ENCODE measurements at places on chromosomes 6 and 20.
A peak's percentile ranks its signal among the peaks of the same experiment; 100 is the strongest.

DNA sequence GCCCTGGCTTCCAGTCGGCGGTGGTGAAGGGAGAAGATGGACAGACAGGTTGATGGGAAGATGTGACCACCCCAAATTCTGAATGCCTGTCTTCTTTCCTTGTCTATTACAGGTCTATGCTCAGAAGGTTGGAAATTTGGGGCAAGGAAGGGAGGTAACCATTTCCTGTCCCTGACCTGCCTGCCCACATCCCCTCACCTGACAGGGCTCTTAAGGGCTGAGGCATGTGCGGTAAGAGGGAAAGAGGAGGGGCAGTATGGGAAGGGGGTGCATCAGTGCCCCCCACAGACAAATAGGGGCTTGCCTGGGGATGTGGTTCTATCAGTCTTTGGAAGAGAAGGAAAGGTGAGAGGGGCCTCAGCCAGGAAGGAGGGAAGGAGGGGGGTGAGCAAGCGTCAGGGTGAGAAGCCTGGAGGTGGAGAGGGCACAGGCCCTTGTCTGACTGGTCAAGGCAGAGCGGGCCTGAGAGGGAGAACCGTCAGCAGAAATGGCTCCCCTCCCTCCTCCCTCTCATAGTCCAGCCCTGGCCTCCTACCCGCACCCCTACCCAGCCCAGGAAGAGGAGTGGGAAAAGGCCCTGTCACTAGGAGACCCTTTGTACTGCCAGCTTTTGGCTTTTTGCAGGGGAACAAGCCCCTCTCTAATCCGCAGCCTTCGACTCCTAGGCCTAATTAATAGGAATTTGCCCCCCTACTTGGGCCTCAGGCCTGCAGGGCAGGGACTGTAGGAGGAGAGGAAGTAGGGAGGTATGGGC lies 104.4 kb upstream of the FOXP4 start:
- no peak for DNase-seq

DNA sequence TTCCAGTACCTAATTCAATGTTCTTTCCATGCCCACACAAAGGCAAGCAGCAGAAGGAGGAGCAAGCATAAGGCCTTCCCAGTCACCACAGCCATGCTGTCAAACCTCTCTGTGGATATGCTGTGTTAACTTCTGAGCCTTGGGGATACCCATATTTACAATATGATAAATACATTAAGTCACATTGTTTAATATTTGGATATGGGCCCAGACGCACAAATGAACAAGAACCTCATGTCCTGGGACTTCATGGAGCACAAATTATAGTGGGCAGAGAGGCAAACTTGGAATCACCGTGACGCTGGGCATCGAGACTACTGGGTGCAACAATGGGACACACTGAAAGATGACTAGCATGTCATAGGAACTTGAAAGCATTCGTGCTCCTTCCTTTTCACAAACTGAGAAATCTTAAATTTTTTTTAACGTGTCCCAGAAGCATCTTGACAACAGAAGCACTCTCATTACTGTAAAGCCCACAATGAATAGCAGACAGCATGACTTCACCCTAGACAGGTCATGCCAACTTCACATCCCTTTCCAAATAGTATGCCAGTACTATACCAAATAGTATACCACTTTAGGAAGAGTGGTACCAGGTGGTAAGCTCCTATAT lies 16.0 kb downstream of the SOD2 start:
- DNase-seq, result no peak

- DNase-seq, result no peak
Measured at GRCh38 chr6:36247693-36248092, 22.2 kb upstream of the PNPLA1 start.

GRCh38 chr6:47106721-47107197 lies 64.6 kb upstream of the ADGRF1 start:
- DNase-seq, result no peak

DNA sequence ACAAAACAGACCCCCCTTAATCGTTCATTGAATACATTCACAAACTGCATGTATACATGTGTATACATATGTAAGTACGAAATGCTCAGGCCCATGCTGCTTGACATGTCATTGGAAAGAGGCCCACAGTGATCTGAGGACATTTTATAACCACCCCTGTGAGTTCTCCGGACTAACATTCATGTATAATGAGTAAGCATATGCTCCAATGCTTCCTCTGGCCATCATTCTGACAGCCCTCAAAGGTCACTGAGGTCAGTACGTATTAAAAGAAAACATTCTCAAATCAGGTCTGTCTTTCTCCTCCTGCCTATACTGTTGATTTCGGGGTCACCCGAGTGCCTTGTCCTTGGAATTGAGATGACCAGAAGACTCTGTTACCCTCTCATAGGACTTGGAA lies 54.9 kb downstream of the TENT5A start:
- DNase-seq, result peak; percentile 58

DNA sequence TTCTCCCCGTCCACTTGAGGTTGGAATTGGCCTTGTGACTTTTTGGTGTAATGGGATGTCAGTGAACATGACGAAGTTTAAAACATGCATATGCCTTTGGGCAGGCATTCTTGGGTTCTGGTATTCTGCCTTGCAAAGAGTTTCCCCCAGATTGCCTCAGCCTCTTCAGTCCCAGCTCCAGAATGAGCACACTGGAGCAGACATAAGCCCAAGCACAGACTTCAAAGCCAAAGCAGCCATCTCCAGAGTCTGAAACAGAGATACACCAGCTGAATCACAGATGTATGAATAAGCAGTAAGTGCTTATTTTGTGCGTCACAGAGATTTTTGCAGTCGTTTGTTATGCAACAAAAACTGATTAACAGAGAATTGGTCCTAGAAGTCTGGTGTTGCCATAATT lies 546.0 kb downstream of the FRK start:
- DNase-seq, result no peak

- DNase-seq, result no peak
Measured at GRCh38 chr6:45027126-45027525, 301.0 kb upstream of the RUNX2 start.

DNA sequence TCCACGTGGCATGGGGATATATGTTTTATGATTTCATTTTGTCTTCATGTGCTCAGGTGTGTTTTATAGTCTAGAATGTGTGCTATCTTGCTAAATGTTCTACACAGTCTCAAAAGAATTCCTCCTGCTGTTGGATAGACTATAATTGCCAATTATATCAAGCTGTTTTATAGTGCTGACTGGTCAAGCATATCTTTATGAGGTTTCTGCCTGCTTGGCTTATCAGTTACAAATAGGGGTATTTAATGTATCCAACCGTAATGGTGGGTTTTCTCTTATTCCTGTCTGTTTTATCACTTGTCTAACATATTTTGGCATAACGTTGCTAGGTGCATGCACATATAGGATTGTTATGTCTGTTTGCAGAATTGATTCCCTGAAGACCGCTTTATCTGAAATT lies 201.3 kb downstream of the EYS start:
- no peak for DNase-seq

DNA sequence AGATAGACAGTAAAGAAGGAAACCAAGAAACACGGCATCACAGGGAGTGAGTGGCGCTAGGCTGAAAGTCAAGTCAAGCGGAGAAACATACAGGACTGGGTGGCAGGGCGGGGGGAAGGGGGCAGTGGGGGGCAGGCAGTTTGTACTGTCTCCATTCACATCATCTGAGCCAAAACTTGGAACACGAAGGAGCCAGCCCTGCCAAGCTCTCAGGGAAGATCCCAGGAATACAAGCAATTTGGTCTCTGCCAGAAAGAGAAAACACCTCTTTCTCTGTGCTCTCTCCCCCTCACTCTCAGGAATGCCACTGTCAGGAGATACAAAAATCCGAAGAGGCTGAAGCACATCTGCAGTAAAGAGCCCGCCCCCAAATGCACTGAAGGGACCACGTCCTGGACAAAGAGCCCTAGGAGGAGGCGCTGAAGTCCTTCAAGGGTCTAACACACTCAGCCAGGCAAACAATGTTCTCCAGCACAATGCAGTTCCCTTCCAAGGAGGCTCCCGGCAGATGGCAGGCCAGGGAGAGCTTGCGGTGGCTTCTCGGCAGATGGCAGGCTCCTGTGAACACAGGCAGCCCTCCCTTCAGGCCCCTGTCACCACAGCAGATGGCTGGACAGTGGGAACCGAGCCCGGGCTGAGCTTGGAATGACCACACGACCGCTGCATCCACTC lies 90.0 kb downstream of the ATP9A start:
- DNase-seq, result no peak

GRCh38 chr20:58580474-58580835 lies 65.3 kb upstream of the APCDD1L start:
- no peak for DNase-seq

DNA sequence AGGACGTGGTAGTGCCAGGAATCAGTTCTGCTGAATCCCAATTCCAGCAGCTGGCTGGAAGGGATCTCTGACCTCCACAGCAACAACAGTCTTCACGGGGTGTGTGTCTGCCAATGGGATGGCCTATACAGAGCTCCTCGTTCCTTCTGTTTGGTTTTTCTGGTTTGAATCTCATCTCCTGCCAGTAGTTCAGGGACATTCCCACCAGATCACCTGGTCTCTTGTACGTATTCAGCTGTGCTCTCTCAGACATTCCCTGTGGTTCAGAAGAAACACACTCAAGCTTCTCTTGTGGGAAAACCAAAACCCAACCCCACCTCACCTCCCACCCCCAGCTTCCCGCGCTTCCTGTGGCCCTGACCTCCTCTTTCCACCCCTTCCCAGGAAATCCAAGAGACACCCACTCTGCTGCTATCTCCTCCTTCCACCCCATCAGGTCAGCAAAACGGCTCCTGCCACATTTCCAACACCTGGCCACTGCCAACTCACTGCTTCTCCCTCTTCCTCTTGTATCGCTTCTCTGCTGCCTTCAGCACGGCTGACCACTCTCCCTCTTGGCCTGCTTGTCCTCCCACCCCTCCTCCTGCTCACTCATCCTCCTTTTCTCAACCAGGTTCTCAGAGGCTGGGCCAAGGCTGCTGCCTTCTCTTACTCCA lies 63.3 kb upstream of the PTGIS start:
- no peak for DNase-seq

All from DMS53 (cell line).